NCI-H2107 (cell line): ENCODE measurements at places on chromosomes 3 and 15.
A peak's percentile ranks its signal among the peaks of the same experiment; 100 is the strongest.

DNA sequence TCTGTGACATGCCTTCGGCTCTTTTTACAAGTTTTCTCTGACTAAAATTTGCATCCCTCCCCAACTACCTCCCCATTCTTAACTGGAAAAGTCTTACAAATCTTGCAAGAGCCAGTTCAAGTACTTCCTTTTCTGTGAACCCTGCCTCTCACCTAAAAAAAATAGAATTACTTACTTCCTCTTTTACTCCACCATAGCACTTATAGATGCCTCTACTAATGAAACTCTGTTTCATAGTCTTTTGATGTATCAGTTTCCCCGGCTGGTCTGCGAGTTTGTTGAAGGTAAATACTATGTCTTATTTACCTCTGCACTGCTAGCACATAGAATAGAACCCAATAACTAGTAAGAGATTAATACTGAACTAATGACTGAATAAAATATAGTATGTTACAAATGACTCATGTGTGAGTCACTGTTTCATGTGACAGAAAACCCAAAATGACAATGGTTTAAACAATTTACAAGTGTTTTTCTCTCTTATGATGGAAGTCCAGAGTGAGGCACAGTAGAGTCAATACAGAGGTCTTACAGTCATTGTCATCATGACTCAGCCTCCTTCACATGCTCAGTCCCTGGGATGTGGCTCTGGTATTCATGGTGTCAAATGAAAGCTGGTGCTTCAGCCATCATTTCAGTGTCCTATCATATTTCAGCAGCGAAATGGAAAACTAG is 393.5 kb downstream of the RSL24D1 start:
- DNase-seq = no peak

DNA sequence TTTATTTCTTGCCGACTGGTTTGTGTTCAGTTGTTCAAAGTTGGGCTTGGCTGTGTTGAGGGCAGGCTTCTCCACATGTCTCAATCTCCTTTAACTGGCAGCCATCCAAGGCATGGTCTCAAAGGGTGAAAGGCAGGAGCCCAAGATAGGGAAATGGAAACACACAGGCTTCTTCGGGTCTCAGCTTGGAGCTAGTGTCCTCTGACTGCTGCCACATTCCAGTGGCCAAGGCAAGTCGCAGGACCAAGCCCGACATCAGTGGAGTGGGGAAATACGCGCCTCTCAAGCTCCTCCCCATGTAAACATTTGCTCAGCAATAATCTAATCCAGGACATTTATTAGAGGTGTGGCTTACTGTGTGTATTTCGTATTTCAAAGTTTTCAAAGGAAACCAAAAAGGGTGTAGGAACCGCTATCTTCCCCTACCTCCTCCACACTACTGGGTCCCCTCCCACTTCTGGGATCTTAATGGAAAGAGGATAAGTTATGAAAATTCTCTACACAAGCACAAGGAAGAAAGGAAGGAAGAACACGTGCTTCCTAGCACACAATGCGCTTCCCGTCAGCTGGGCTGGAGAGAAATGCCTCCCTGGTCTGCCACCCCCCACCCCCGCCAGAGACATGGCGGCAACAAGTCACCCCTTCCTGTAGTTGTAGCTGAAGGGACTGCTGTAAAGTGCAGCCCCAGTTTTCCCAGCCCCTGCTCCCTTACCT is 181.7 kb downstream of the FAM43A start:
- DNase-seq = no peak

DNA sequence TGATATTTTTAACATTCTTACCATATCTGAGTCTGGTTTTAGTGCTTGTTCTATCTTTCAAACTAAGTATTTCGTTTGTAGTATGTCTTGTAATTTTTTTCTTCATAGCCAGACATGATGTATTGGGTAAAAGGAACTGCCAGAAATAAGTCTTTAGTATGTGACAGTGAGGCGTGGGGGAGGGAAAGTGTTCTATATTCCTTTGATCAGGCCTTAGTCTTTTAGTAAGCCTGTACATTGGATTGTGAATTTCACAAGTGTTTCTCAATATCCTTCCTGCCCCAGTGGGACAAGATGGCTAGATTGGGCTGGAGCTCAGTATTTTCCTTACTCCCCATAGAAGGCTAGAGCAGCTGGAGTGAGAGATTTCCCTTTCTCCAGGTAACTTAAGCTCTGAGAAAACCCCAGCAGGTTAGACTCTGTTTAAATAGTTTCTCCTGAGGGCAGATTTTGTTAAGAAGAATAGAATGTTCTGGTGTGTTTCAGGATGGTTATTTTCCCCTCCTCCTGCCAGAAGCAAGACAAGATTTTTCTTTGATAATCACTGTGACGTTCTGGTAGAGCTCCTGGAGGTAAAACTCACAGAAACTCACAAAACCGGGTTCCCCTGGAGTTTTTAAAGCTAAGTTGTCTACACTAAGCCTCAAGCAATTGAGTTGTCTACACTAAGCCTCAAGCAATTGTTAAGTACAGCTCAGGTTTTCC is 140.7 kb upstream of the ARPP21 start:
- no peak for DNase-seq

- DNase-seq = no peak
These were observed 37.6 kb upstream of the EPHB3 start for GRCh38 chr3:184523825-184524615.

- DNase-seq = no peak
These were observed 2.1 kb downstream of the UBE3A start for GRCh38 chr15:25436707-25437106.

DNA sequence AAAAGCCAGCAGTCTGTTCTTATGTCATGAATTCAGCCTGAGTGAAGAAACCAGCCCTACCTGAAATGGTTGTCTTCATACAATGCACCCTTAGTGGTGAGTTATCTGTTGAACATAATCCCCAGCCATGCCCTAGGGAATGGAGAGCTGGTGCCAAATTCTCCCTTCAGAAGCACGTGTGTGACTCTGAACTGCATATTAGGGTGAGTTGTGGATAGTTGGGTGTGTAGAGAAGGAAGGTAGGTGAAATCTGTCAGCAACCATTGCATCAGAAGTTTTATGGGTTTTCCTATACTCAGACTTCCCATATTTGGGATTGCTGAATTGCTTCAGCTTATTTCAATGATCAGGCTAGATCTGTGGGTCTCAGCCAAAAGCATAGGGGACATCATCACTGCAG is 46.5 kb upstream of the TP63 start:
- no peak for DNase-seq

- DNase-seq = no peak
These were observed 186.8 kb downstream of the CPNE4 start for GRCh38 chr3:131847966-131848510.

DNA sequence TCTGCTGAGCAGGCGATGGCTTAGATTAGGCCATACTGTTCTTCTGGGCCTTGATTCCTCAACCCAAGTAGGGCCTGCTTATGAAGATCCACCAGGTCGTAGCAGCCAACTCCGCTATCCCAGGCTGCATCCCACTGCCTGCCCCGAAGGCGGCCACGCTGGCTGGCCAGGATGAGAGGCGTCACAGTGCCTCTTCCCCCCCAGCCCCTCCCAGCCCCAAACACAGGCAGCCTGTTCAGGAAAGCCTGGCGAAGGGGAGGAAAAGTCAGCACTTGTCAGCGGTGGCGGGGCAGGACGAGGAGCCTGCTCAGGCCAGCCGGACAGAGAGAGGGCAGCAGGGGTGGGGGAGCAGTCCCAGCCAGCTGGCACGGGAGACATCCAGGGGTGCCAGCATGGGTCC is 11.2 kb downstream of the PTH1R start:
- no peak for DNase-seq

DNA sequence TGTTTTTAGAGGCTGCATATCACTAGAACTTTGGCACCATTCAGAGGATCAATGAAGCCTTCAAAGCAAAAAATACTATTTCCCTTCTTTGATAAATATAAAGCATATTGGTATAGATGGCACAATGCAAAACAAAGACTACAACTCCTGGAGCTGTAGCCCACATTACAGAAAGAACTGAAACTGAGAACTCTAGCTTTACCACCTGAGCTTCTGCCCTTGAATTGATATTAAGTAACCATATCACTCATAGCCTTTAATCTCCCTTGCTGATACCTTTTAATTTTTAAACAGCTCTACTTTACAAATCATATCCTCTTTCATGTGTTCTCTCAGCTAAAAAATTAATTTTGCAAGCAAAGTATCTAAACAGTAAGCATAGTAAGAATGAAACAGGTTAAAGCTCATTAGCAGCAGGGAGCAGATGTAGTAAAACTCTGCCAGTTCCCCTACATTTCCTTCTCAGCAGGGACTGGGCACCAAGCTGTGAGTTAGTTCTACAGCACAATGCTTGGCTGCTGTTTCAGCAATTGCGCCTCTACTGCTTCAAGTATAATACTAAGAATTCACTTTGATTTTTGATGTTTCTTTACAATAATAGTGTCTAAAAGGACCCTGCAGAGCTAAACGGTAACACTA is 97.9 kb upstream of the NANOGP8 start:
- no peak for DNase-seq

- no peak for DNase-seq
These were observed 30.9 kb downstream of the VIPR1 start for GRCh38 chr3:42533161-42533897.

- DNase-seq = no peak
These were observed 116.7 kb downstream of the CADPS start for GRCh38 chr3:62758296-62759066.

- DNase-seq = peak; percentile 1
These were observed 1.6 kb downstream of the OXTR start for GRCh38 chr3:8767667-8768363.

GRCh38 chr15:70892002-70892911 is at the start of the genes LRRC49 and THAP10:
Gene LRRC49 (plus strand): TSS chr15:70892826. CDS start chr15:70892895, 69 bp downstream.
Gene THAP10 (minus strand): TSS chr15:70892433. CDS start chr15:70892272, 161 bp downstream.
- peak; percentile 75 for DNase-seq

GRCh38 chr15:56920367-56920627 is 1.9 kb downstream of the TCF12 start:
- no peak for DNase-seq

DNA sequence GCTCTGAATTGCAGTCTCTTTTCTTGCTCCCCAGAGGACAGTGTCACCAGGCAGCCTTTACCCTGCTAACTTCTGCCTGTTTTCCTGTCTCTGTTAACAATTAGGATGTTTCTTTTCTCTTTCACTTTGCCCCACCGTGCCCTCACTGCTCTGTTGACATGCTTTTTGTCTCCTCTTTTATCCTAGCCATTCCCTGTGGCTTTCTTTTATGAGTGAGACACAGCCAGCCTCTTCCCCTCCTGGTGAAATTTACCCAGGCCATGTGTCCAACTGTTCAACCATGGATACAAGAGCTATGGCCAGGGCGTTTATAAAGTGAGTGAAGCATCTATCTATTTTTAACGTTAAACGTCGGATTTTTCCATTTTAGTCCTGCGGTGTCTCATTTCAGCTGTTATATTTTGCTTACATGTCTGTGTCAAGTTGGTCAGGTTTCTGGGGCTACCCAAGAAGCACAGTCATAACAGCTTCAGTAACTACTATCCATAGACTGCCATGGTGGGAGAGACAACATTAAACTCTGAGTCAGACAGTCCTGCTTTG is 443.2 kb upstream of the AZI2 start:
- DNase-seq = no peak

DNA sequence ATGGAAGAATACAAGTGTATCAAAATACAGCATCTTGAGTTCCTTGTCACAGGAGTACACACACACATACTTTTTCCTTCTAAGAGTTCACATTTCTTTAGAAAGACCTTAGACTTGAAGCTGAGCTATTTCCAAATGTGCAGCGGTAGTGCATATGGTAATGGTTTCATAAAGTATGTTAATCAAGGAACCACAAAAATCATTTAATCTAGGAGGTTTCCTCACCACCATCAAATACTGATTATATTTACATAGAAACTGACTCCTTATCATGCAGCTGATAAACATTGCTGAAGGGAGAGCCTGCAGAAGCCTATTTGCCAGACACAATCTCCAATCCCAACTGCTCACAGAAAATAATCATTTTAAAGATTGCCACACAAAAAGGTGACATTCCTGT is 40.0 kb upstream of the KBTBD8 start:
- no peak for DNase-seq

DNA sequence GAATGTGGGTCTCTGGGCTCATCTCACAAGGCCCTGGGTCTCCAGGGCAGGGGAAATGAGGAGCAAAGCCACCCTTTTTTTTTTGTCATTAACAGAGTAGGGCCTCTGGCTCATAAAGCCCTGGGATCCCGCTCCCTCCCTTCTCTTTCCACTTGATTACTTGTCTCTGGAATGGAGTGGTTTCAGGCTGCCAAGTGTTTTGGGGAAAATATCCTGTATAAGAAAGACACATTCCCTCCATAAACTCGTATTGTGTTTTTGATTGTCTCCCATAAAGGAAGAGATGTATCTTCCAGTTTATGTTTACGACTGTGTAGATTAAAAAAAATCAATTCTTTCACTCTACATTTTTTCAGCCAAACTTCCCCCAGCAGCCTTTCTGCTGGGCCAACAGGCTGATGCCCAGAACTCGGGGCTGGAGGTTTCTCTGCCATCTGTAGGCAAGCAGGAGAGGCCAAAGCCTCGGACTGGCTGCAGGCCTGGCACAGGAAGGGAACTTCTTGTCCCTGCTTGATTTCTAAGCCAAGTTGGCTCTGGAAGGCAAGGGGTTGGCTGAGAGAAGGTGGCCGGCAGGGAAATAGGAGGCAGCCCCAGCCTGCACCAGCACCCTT is 49.4 kb upstream of the INSYN1 start:
- DNase-seq = no peak

DNA sequence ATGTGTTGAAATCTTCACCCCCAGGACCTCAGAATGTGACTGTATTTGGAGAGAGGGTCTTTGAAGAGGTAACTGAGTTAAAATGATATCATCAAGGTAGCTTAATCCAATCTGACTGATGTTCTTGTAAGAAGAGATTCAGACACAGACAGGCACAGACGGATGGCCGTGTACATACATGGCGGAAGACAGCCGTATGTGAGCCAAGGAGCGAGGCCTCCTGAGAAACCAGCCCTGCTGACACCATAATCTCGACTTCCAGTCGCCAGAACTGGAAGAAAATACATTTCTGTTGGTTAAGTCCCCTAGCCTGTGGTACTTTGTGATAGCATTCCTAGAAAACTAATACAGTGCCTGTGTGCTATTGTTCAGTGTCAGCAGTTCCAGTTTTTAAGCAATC is 73.6 kb downstream of the APBA2 start:
- DNase-seq = no peak

- no peak for DNase-seq
These were observed 154.9 kb downstream of the PEX5L start for GRCh38 chr3:179881791-179882190.

- no peak for DNase-seq
These were observed 34.8 kb downstream of the GPR176 start for GRCh38 chr15:39885099-39885777.

- DNase-seq = no peak
These were observed 3.8 kb downstream of the PLD1 start for GRCh38 chr3:171806200-171807128.
